ENCODE measurements at places on chromosomes 5 and 9. TPM values are rescaled to one million over a fixed set of nuclear protein-coding genes. Genes with fewer than 3 reads are reported as not detected.
A peak's percentile ranks its signal among the peaks of the same experiment; 100 is the strongest.

Gene BTNL9
- total RNA-seq, result 62.4 TPM

DNA sequence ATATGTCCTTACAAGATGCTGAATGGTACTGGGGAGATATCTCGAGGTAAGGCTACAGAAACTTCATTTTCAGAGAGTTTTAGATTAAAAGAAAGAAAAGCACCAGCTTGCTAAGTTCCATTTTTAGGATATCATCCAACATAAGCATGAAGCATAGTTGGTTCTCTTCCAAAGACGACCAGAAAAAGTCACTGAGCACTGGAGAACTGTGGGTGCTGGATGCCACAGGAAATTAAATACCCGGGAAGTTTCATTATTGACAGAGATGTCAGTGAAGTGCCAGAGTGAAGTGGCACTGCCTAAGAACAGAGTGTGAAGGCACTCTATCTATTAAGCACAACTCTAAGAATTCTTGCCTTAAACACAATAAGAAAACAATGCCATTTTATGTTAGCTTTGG, 76.8 kb downstream of the PIK3R1 start:
- no peak for DNase-seq

DNA sequence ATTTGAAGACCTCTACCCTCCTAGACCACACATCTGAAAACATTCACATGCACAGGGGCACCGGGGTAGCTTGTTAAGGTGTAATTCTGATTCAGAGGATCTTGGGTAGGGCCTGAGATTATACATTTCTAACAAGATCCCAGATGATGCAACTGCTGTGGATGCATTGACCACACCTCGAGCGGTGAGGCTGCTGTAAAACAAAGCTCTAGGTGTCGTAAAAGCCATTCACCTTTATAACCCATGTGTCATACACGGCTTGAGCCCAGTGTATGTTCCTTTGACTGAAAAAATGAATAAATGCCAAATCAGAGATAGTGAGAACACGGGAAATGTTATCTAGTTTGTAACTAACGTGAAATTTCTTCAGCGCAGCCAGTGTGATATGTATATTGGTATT, 1578.2 kb upstream of the WWC1 start:
- DNase-seq, result no peak

GRCh38 chr5:90703932-90704331, 145.3 kb downstream of the ADGRV1 start:
- no peak for DNase-seq

GRCh38 chr9:123338710-123339665, 17.0 kb upstream of the CRB2 start:
- DNase-seq, result peak; percentile 91

Gene ZBTB6
- total RNA-seq, result 11.8 TPM

- peak; percentile 48 for DNase-seq
These were observed 111.2 kb downstream of the ZNF354C start for GRCh38 chr5:179171251-179171815.

Gene LCN9
- total RNA-seq, result not detected

- DNase-seq, result no peak
These were observed 164.6 kb upstream of the DMRT1 start for GRCh38 chr9:676780-677438.

DNA sequence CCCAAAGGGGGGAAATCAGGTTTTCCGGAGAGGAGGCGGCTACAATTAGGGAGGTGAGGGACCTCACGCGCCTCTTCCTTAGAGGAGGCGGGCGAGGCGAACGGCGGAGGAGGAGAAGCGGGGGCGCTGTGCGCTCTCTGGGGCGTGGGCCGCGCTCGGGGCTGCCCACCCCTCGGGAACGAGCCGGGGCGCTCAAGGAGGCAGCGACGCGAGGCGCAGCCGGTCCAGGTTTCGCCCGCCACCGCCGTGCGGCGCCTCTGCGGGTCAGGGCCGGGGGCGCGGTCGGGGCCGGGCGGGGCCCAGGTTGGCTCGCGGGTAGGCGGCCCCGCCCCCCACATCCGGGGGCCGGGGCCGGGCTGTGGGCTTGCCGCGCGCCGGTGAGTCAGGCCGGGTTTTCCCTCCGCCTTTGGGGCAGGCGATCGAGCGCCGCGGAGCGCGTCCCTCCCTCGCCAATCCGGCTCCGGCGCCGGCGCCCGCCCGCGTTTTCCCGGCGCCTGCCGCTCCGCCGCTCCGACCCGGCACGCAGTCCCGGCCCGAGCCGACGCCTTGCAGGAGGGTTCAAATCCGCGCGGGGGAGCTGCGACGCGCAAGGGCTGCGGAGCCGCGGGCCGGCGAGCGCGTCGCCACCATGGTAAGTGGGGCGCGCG, at the start of gene N4BP3:
Gene N4BP3 (plus strand): TSS at position 392 of the 647 bp plus-strand sequence. CDS start 6,052 bp downstream, outside the sequence.
- peak; percentile 92 for DNase-seq

GRCh38 chr5:136053336-136054141, 24.8 kb downstream of the TGFBI start:
- DNase-seq, result peak; percentile 32

- DNase-seq, result peak; percentile 78
These were observed 46.9 kb downstream of the AHRR start for GRCh38 chr5:368183-369084.

Gene TLR4
- 88.9 TPM for total RNA-seq

Gene SLC4A9
- total RNA-seq, result 0.54 TPM

DNA sequence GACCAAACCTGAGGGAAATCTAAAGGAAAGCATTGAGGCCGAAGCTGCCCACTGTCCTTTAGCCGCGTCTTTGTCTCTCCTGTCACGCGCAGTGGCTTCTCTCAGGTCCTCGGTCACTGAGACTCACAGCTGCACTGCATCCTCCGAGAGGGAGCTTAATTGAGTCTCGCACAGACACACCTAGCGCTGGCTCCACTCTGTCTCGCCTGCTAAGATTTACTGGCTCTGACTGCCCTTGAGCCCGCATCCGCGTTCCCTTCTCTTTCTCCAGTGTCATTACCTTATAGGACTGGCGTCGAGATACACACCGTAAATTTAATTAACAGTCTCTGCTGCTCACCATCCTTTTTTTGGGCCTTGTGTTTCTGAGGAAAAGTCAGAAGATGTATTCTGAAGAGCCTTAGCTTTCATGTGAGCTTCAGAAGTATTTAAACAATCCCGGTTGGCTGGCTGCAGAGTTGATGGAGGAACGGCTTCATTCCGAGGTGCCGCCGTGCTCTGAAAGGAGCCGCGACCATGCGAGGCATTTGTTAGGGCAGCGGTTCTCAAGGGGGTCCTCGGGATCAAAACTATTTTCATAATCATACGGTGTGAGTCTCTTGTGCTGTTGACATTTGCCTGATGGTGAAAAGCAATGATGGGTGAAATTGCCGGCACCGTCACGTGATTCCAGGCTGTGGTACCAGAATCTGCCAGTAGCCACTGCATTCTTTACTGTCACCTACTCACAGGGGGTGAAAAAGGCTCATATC, 58.3 kb downstream of the GPR107 start:
- DNase-seq, result peak; percentile 23

DNA sequence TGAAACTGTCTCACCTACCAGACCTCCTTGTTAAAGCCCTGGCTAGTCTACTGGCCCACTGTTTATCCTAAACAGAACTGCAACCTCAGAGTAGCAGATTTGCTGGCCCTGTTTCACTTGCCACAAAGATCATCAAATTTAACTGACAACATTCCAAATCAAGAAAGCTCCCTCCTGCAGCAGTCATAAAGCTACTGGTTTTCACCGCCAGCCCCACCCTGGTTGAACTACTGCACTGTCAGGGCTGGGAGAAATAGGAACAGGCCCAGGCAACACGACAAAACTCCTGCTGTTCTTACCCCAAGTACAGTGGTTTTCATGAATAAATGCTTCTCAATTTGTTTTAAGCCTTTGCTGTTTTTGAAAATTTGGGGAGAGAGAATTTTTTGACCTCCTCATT, 63.0 kb downstream of the NR6A1 start:
- DNase-seq, result no peak

DNA sequence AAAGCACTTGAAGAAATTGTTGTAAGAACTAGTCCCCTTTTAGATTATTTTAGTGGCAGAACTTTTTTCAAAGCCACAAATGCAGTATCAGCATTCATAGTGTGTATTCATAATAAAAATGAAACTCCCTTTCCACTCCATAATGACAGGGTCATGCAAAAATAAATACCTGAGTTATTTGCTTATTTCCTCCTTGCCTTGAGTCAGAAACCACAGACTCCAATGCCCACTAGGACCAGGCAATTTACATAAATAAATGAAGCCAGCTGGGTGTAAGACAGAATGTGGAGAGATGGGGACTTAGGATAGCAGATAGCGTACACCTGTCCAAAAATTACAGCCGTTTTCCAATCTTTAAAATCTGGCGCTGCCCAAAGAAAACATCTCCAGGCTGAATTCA, 417.8 kb downstream of the TMEM161B start:
- no peak for DNase-seq

Gene KLHL9
- total RNA-seq, result 28.6 TPM

Gene SLC34A3
- total RNA-seq, result not detected

Gene AJM1
- 10.0 TPM for total RNA-seq

GRCh38 chr9:68446836-68447235, 90.4 kb downstream of the PGM5 start:
- no peak for DNase-seq

Gene CXCL14
- 37.1 TPM for total RNA-seq

Gene CDKN2B
- total RNA-seq, result 12.7 TPM

DNA sequence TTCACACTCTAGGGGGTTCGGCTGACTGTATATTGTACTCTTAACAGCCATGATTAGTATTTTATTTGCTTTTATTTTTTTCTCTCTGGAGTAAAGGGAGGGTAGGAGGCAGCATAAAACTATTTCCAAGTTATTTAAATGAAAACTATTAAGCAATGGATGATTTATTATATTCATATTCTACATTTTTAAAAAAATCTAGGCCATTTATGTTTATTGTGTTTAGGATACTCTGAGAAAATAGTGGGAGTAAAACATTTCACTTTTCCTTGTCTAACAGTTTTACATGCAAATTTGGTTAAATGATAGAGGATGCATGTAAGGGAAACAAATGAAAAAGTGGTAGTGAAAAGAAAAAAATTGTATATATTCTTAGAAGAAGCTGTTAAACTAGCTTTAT, 276.3 kb downstream of the GAS1 start:
- DNase-seq, result no peak

Gene F12
- total RNA-seq, result 0.65 TPM

Gene HRH2
- total RNA-seq, result 44.1 TPM

- DNase-seq, result no peak
These were observed 38.0 kb downstream of the HABP4 start for GRCh38 chr9:96487949-96488348.

Gene COL15A1
- 3.2 TPM for total RNA-seq

DNA sequence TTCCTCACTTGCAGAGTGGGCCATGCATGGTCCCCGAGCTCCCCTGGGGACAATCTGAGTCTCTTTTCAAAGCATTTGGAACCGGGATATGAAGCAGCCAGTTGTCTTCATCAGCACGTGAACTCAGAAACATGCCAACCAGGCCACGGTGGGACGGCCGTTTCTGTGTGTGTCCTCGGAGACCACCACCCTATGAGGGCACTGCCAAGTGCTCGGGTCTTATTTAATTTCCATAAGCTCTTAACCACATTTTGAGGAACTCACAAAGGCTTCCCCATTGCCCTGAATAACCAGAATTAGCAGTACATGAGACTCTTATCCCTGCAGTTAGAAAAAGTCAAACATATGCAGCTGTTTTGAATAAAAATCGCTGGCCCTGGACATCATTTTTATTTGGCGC, 60.1 kb downstream of the OTULIN start:
- no peak for DNase-seq

DNA sequence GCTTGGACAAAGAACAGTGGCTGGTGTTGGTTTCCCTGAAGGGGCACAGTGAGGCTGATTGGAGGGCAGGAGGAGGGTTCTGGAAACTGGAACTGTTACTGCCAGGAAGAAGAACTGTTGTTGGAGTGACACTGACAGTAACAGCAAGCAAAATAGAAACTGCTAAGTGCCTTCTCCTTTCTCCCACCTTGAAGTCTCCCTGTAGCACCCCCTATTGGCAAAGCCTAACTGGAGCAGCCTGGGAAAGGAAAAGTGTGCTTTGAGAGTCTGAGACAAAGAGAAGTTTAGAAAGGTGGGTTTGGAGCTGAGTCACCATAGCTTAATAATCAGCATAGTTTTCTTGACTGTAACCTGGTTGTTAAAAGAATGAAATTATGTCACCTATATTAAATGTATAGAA, 2.5 kb upstream of the TMEM174 start:
- DNase-seq, result no peak

DNA sequence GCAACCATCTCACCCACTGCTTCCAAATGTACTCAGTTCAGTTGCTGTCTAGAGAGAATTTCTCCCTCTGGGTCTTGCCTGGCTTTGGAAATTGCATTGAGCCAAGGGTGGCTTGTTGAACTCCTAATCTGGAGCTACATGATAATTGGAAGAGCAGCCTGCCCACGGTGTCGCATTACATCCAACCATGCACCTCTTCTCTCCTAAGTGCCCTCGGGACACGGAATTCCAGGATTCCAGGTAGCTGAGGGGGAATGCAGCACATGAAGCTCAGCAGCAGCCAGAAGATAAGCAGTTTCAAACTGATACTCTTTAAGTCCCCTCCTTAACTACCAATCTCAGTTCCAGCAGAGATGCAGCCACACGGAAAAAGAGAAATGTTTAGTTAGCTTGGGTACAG, 509.4 kb upstream of the KLF4 start:
- no peak for DNase-seq

Gene FBP2
- total RNA-seq, result not detected

- DNase-seq, result no peak
These were observed 272.1 kb upstream of the IZUMO3 start for GRCh38 chr9:24817756-24818155.

DNA sequence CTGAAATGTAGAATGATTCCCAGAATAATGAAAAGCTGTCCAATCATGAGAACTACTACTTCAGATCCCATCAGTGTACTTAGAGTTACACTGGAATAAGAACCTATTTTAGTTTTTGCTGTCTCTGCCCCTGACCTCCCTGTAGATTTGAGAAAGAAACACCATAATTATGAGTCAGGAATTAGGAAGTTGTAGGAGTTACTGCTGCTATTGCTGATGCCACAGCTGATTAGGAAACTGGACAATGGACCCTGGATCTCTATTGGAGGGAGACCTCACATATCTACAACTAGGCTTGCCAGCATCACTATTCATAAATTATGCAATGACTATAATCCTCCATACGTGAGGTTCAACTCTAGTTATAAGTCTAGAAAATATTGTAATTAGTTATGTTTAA, 48.8 kb upstream of the EDIL3 start:
- DNase-seq, result no peak

GRCh38 chr5:107269256-107269655, 401.5 kb downstream of the EFNA5 start:
- no peak for DNase-seq

Gene OGN
- 0.14 TPM for total RNA-seq

Data from spleen (tissue), 13 donors.